ENCODE measurements at places on chromosomes 12 and 14.

GRCh38 chr14:66444271-66444927, 41.8 kb upstream of the CCDC196 start:
- no peak for DNase-seq

DNA sequence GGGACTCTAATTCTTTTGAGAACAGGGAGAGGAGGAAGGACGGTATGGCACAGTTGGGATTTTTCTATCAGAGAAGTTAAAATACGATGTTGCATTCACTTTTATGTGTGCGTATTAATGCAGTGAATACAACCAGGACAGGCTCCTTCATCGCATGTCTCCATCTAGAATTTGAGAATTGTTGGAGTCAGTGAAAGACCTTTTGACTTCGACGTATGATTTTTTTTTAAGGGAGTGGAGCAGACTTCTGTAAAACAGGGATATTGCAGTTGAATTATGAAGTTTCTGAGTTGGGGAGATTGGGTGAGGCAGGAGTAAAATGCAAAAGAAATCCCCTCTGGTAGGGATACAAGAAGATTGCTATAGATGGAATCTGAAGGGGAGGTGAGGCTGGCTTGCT, 9.6 kb upstream of the TBX3 start:
- DNase-seq, result no peak

DNA sequence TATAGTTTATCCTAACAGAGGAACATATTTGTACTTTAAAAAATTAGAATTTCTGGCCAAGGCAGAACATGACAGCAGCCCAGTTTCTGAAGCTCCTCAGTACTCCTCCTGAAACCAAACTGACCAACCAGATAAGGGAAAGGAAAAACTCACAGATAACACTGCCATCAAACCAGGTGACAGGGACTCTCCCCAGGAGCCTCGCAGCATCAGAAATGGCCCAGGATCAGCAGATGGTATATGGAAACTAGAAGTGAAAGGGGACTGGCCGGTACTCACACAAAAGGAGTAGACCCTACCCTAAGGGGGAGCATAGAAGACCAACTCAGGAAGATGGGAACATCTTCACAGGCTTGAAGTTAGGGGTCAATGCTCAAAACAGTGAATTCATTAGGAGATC, 22.0 kb downstream of the GALC start:
- DNase-seq, result no peak

- DNase-seq, result no peak
Observed at GRCh38 chr12:27025116-27025515, 2.8 kb downstream of the MED21 start.

- no peak for DNase-seq
Observed at GRCh38 chr12:92560713-92561542, 141.9 kb upstream of the PLEKHG7 start.

- DNase-seq, result no peak
Observed at GRCh38 chr14:92728759-92729364, 19.6 kb downstream of the LGMN start.

GRCh38 chr12:77645966-77646598, 184.6 kb upstream of the NAV3 start:
- DNase-seq, result no peak

GRCh38 chr12:54213079-54213478, 24.3 kb upstream of the SMUG1 start:
- no peak for DNase-seq

DNA sequence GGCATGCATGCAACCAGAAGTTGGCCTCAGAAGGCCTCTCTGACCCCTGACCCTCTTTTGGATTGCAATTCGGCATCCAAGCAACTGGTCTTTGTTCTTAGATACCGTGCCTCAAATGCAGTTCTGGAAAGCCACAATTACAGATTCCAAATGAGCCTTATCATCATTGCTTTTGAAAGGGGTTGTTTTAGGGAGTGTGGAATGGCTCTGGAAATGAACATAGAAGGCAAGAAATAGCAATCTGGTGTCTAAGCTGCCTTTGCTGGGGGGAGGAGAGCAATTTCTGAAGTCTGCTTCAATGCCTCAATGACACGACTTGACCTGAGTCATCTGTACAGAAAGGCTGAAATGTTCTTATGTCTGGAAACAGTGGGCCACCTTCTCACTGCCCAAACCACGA, 250.1 kb downstream of the NUAK1 start:
- DNase-seq, result no peak

- no peak for DNase-seq
Observed at GRCh38 chr14:51521764-51522163, 129.9 kb upstream of the FRMD6 start.

GRCh38 chr14:98963610-98964009, 308.4 kb downstream of the BCL11B start:
- DNase-seq, result no peak

DNA sequence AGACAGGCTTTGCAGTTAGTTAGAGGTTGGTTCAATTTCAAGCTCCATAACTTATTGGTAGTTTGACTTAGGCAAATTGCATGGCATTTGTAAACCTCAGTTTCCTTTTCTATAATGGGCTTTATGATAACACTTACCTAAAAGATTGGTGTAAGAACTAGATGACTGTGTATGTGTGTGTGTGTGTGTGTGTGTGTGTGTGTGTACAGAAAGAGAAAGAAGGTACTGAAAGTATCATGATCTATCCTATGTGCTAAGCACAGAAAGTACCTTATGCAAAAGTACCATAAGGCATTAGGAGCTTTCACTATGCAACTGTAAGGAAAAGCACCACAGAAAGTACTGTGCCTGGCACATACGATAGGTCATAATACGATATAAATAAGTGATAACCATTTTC, 304.3 kb upstream of the KITLG start:
- no peak for DNase-seq

DNA sequence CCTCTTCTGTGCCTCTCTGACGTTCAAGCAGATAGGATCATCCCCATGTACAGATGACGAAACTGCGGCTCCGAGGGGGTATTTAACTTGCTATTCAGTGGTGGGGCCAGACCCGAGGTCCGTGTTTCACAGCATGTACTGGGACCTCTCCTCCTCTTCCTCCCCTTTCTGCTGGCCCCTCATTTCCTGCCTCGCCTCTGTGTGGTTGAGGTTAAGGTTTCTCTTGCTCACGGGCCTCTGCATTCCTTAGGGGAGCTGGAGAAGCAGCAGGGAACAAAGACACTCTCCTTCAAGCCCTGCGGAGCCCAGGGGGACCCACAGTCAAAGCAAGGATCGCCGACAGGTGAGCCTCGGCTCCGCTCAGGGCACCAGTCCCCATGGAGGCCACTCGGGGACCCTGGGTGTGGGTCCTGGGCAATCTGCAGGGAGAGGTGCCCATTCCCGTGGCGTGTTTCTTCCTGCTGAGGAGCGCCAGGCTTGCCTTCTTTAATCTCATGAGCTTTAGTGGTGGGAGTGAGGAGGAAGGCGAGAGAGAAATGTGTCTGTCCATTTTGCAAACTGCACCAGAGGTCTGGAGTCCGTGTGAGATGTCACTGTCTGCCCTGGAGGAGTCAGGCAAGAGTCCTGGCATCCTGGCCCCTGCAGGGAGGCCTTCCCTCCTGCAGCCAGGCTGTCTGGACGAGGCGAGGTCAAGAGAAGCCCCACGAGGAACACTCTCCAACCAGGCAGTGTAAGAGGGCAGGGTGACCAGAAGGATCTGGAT, 45.0 kb downstream of the SLC6A12 start:
- no peak for DNase-seq

DNA sequence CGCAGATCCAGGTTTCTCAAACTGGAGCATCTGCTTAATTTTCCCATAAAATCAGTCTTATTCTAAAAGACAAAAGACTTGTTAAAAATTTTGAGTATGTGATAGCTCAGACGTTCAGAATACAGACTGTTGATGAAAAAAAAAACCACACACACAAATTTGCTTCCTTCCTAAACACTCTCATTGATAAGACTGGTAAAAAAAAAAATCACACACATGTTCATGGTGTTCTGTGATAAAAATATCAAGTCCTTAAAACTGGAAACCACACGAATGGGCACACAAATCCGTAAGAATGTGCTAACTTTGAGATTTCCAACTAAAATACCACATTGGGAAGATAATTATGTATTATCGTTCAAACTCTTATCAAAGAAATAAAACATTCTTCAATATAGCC, 6.7 kb upstream of the ARID4A start:
- no peak for DNase-seq

GRCh38 chr12:13478650-13479181, 282.2 kb downstream of the EMP1 start:
- DNase-seq, result no peak

DNA sequence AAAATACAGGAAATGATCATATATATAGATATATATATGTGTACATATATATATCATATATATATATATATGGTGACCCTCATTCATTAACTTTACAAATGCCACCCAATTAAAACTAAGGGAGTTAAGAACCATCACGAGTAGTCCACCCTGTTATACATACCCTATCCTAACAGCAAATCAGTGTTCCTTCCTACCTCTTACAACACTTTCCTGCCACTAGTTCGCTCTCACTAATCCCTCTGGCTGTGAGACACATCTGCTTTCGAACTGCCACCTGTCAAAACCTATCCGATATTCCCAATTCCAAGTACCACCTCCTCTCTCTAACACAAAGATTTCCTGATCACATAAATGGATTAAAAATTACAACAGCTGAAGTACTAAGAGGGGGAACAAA, 100.5 kb downstream of the EEA1 start:
- DNase-seq, result no peak

DNA sequence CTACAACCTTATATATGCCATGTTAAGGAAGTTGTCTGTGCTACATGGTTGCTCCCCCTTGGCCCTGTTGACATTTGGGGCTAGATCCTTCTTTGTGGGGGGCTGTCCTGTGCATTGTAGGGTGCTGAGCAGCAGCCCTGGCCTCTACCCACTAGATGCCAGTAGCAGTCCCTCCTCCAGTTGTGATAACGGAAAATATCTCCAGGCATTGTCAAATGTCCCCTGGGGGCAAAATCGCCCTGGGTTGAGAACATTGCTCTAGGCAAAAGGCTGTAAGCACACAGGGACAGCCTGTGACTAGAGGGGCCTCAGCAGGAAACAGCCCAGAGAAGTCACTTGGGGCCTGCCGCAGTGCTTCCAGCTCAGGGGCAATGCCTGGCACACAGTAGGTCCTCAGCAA, 1100.3 kb downstream of the BCL11B start:
- DNase-seq, result no peak

- DNase-seq, result no peak
Observed at GRCh38 chr12:101051901-101052550, 158.0 kb downstream of the SLC5A8 start.

- no peak for DNase-seq
Observed at GRCh38 chr12:22535478-22535877, 8.9 kb downstream of the C2CD5 start.

DNA sequence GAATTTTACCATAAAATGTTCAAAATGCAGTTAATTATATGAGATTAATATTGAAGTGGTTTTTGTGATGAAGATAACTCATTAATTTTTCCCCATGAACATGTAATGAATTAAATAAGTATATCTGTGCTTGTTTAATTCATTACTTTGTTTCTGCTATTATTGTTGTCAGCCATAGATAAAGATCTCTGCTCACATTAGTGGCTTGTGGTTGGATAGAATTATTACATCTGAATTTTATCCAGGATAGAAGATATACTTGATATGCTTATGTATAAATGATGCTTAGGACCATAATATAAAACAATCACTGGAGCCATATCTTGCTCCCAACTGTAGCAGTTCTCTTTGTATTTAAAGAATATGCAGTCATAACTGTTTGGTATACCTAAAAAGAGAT, 18.5 kb downstream of the TSPAN19 start:
- DNase-seq, result no peak

- DNase-seq, result no peak
Observed at GRCh38 chr12:61011767-61012423, 1248.3 kb upstream of the USP15 start.

GRCh38 chr12:64694130-64695040, 64.8 kb downstream of the GNS start:
- no peak for DNase-seq

DNA sequence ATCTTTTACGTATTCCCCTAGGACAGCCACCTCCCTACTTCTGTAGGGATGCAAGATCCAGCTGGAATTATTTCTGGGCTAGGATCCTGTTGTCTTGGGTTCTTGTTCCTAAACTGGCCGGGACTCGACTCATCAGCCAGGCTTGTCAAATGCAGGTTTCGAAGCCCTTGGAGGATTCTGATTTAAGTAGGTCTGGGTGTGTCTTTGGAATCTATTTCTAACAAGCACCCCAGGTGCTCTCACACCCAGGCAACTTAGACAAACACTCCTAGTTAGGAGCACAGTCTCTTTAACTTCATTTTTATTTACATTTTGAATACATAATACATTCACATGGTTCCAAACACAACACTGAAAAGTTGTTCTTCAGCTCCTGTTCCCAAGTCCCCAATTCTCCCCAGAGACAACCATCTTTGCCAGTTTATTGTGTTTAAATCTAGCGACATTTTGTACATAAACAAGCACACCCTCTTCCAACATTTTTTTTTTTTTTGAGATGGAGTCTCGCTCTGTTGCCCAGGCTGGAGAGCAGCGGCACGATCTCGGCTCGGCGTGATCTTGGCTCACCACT, 20.9 kb downstream of the MORN3 start:
- no peak for DNase-seq

DNA sequence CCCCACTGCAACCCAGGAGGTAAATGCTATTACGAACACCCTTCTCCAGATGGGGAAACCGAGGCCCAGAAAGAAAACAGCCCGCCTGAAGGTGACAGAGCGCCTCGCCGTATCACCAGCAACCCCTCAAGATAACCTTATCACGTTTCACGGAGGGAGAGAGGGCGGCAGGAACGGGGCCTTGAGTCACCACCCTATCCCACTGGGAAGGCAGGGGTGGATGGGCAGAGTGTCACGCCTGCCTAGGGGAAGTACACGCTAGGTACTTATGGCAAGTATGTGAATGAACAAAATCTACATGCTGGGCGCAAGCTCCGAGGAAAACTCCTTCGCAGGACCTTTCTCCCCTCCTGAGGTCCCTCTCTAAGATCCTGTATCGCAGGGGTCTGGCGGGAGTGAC, 17.8 kb downstream of the NCOR2 start:
- no peak for DNase-seq
